ENCODE measurements at places on chromosomes 4 and X. TPM values are rescaled to one million over a fixed set of nuclear protein-coding genes. Genes with fewer than 3 reads are reported as not detected.
A peak's percentile ranks its signal among the peaks of the same experiment; 100 is the strongest.

The SSX4B gene
- not detected for total RNA-seq

The NEXMIF gene
- total RNA-seq: 0.70 TPM

The TCEAL6 gene
- not detected for total RNA-seq

The F8 gene
- total RNA-seq: 7.5 TPM

The CD40LG gene
- total RNA-seq: 155 TPM

- DNase-seq: no peak
Observed at GRCh38 chr4:165692082-165692481, 181.0 kb upstream of the TLL1 start.

- DNase-seq: no peak
Observed at GRCh38 chr4:98687876-98688275, 29.5 kb upstream of the TSPAN5 start.

DNA sequence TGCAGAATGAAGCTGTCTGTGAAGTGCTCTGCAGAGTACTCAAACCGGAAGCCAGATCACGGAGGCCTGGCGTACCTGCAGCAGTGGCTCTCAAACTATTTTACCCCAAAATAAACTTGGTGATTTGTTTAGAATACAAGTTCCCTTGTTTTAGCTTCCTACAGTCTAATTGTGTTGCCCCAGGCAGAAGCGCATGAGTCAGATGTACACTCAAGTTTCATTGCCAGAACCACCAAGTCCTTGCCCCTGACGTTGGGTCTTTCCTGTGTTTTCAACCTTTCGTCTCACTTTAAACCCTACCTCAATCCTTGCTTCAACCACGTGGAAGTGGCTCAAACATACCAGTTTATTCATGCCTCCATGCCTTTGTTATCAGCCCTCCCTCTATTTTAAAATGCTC is 66.2 kb upstream of the SLC7A11 start:
- no peak for DNase-seq

DNA sequence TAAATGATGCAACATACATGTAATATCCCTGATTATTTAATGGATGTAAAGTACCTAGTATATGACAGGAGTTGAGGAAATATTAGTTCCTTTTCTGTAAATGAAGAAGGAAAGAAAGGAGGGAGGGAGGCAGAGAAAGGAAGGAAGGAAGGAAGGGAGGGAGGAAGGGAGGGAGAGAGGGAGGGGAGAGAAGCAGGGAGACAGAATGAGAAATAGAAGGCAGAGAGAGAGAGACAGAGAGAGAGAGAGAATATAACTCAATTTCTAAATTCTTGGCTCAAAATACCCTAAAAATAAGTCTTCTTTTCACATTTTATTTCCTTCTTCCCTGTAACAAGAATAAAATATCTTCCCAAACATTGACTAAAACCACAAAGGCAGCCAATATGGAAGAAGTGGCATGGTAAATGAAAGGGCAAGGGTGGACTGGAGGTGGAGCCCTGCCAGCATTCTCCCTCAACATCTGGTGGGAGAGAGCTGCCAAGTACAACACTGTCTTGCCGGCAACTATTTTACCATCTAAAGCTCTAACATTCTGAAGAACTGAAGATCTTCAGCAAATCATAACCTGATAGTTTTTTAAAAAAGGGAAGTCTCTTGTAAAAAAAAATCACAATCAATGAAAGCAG is 245.1 kb downstream of the PPP3CA start:
- no peak for DNase-seq

DNA sequence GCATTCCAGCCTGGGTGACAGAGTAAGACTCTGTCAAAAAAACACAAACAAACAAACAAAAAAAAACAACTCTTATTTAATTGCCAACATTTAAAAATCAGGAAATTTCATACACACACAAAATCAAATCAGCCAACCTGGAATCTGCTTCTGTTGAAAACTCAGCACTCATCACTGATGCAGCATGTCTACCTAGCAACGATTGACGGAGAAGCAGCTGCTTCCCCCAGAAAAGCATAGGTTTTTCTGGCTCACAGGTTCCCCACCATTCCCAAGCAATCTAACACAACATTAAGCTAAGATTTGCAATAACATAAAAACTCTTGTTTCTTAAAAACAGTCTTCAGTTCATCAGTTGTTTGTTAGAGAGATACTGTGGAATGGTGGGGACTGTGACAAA is 143.6 kb downstream of the DHX15 start:
- no peak for DNase-seq

GRCh38 chr4:56768763-56769162 is 52.7 kb downstream of the SPINK2 start:
- DNase-seq: peak; percentile 47

DNA sequence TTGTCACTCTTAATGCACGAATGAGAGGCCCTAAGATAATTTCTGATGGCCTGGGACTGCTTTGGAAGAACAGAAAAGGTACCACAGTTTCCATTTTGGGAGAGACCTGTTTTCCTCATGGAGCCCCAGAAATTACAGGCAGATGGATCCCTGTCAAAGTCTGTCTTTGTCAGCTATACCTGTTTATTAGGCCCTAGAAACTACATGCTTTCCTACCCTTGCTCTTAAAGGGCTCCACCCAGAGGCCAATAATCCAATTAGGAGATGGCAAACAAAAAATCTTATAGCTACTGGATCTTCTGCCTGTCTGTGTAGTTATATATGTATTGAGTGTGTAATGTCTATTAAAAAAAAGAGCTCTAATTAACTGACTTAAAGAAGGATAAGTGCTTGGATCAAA is 141.3 kb downstream of the NR3C2 start:
- no peak for DNase-seq

DNA sequence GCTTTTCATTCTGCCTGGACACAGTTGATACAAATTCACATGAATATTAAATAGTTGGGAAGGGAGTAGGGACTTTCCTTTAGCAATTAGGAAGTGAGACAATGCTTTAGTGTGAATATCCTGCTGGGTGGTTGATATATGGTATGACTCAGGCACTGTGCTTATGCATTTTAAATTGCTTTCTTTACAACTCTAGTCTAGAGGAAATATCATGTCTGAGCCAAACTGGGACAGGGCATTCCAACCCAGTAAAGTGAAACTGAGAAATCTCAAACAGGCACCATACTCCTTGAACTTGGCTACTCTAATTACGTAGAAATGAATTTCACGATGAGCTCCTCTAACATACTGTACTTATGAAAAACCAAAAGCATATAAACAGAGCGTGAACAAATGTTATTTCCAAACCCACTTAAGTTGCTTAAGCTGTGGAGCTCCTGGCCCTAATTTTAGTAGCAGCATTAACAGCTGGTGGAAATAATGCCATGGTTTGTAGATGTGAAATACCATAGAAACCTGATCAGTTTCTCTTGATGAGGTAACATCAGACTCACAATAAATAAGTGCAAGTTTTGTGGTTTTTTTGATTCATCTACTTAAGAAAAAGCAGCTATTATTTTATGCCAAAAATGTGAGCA is 242.9 kb upstream of the GK2 start:
- DNase-seq: no peak

DNA sequence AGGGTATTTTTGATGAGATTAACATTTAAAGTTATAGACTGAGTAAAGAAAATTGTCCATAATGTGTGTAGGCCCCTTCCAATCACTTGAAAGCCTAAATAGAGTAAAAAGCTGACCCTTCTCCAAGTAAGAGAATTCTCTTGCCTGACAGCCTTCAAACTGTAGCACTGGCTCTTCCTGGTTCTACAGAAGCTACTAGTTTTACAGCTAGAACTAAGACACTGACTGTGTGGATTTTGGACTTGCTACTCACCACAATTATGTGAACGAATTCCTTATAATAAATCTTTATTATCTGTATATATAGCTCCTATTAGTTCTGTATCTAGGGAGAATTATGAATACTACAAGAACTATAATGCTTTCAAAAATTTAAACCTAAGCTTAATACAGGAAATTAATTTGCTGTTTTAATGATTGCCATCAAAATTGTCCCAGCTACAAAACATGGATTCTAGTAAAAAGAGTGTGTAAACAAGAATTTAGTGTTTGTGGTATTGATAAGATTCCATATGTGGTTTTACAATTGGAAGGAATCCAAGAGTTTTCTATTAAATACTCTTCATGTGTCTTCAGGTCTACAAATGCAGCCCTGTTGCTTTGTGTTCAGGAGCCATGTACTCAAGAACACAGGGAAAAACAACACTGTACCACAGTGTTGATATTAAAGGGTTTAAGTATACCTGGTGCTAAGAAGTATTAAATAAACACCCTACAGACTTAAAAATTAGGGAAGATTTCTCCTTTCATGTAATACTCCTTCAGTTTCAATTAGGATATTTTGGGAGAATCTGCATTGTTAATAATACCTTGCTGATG is 366.5 kb downstream of the CXXC4 start:
- no peak for DNase-seq

DNA sequence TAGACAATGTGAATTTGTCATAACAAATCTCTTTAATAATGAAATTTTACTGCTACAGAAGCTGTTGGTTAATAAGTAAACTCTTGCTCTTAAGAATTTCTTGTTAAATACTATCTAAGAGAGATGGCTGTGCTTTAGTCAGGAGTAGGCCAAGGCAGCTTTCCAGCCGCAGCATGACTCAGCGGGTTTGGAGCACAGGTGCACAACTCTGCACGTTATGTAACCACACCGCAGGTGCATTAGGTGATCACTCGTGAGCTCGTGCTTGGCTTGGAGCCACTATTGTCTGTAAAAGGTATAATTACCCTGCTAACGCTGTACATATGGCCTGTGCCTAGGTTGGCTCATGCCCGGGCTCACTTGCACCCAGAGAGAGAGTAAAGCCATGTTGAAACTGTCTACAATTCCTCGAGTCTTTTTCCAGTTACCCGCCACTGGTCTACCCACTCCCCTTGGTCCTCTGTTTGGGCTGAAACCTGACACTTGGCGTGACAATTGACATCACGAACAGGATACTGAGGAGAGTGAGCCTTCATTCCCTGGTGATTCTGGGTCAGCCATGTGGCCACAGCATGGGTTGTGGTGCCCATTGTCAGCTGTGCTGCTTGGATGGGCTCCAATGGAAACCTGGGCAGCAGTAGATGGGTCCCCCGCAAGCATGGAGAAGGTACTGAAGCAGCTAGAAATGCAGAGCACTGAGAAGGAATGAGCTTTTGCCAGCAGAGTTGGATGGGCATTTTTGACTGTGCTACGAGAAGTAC is 18.4 kb upstream of the ANAPC4 start:
- DNase-seq: no peak
